CD8-positive, alpha-beta memory T cell (primary cell): ENCODE measurements at places on chromosomes 13 and 19.

GRCh38 chr19:43545981-43546380 lies 13.0 kb downstream of the ZNF575 start:
- no peak overlapping the region for H3K4me3 ChIP-seq
- H3K27ac ChIP-seq, result no peak overlapping the region
- H3K4me1 ChIP-seq, result no peaks in the 10 kb centered on the region
- no peaks in the 10 kb centered on the region for H3K27me3 ChIP-seq

DNA sequence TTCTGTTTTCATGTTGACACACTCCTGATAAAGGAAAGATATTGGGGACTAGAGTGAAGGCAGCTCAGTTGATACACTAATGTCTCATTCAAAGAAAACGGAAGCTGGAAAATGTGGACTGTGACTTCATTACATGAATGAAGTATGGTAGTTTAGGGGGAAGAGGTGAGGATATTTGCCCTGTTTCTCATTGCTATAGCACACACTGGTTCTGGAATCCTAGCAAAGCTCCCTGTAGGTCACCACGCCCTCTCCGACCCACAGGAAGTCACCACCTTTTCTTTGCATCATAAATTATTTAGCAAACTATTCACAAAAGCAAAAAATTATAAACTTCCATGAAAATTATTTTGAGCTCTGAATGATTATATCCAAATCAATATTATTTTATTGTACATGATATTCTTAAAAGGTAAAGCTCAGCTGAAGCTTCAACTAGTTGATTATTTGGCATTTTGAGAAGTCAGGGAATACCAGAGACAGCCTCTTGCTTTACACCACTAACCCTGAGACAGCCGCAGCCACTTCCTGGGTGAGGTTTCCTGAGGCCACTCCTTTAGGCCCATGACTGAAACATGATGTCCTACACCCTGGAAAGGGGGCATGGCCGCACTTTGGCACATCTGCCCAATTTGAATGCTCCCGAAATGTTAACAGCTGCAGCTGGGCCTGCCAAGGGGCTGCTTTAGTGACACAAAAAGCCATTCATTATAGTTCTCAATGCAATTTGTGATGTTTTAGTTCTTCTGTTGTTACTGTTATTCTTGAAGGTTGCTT lies 50.0 kb upstream of the WDFY2 start:
- no peaks in the 10 kb centered on the region for H3K27me3 ChIP-seq
- peaks cover 28% of the 10 kb centered on the region for H3K4me1 ChIP-seq
- DNase-seq, result peak; percentile 4

DNA sequence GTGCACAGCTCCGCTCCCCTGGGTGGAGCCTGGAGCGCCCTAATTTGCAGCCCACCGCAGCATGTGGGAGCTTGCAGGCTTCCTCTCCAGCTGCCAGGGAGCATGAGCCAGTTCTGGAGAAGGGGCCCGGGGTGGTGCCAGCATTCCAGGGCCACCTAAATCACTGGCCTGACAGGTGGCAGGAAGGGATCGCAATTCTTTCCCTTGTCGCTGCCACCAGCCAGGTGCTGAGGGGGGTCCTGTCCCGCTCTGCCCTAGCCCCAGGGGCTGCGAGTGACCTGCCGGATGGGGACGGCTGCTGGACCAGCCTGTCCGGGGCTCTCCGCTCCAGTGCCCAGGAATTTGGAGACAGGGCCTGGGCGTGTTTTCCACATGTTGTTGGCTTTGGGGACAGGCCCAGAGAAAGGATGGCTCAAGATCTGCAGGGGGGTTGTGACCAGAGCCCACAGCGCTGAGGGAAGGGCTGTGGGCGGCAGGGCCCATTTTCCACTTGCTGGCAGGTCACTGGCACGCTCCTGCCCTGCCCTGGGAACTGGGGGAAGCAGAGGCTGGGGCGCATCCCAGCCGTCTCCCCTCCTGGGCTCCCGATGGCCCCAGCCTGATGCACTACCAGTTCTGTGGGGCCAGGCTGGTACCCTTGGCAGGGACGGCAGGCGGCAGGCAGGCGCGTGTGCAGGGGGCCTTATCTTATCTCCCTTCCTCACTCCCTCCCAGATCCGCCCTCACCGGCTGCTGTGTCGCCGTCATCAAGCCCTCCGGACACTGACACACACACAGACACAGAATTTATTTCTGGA lies 9.5 kb downstream of the NDUFA11 start:
- no peak overlapping the region for H3K4me3 ChIP-seq
- no peak overlapping the region for H3K27ac ChIP-seq
- H3K4me1 ChIP-seq, result no peaks in the 10 kb centered on the region

- peaks cover 30% of the 10 kb centered on the region for H3K27me3 ChIP-seq
- no peak overlapping the region for H3K27ac ChIP-seq
- no peak for DNase-seq
- no peaks in the 10 kb centered on the region for H3K36me3 ChIP-seq
- H3K4me1 ChIP-seq, result no peaks in the 10 kb centered on the region
- H3K4me3 ChIP-seq, result no peak overlapping the region
Measured at GRCh38 chr13:23905766-23906165, 8.5 kb upstream of the C1QTNF9B start.

DNA sequence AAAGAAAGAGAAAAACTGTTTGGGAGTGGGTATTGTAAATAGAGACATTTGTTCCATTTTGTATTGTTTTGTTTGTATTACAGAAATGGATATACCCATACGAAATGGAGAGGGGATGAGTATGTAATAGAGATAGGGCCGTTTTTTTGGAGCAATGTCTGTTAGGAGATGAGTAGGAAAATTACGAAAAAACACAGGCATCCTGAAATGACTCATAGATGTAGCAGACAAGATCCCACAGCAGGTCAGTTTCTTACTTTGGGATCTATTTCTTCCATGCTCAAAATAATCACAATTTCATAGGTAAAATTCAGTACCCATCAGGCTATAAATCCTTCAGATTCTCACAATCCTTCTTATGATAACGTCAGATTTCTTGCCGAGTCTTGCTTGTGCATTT lies 779.4 kb upstream of the SLITRK1 start:
- H3K4me1 ChIP-seq, result no peaks in the 10 kb centered on the region
- no peak overlapping the region for H3K4me3 ChIP-seq
- no peaks in the 10 kb centered on the region for H3K27me3 ChIP-seq
- no peaks in the 10 kb centered on the region for H3K36me3 ChIP-seq

GRCh38 chr13:96617528-96617927 lies 376.7 kb downstream of the OXGR1 start:
- no peaks in the 10 kb centered on the region for H3K4me1 ChIP-seq
- no peaks in the 10 kb centered on the region for H3K36me3 ChIP-seq
- H3K4me3 ChIP-seq, result no peak overlapping the region
- no peak overlapping the region for H3K27ac ChIP-seq

DNA sequence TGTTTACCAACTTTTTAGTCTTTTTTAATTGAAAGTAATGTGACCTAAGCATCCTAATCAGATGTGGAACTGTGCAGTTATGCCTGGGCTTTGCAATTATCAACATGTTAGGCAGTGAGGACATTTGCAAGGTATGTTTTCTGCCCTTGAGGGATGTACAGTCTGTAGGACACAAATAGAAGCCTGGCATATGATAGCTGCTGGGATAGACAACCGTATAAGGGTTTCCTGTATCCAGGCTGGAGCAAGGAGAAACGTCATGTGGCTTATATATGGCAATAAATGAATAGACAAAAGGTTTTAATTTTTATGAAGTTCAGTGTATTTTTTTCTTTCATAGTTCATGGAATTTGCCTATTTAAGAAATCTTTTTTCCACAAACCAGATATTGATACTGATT lies 2.0 kb upstream of the VPS36 start:
- no peak for DNase-seq
- no peaks in the 10 kb centered on the region for H3K36me3 ChIP-seq
- H3K4me3 ChIP-seq, result no peak overlapping the region
- peaks cover 44% of the 10 kb centered on the region for H3K4me1 ChIP-seq
- no peaks in the 10 kb centered on the region for H3K27me3 ChIP-seq

DNA sequence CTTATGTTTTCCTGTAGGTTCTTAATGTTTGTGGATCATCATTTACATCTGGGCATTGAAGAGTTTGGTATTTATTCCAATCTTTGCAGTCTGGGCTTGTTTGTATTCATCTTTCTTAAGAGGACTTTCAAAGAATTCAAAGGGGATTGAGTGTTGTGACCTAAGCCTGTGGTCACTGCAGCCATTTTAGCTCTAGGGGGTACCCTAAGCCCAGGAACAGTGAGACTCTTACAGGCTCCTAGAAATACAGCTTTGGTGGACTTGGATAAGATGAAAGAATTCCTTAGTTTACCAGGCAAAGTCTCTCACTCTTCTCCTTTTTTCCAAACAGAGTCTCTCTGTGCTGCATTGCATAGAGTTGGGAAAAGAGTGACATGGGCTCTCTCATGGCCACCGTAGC lies 2539.0 kb upstream of the PCDH20 start:
- no peaks in the 10 kb centered on the region for H3K4me1 ChIP-seq
- no peak overlapping the region for H3K27ac ChIP-seq
- DNase-seq, result no peak
- H3K4me3 ChIP-seq, result no peak overlapping the region
- no peaks in the 10 kb centered on the region for H3K36me3 ChIP-seq
